CD4-positive, alpha-beta T cell (primary cell): ENCODE measurements at places on chromosomes 12 and 14.
A peak's percentile ranks its signal among the peaks of the same experiment; 100 is the strongest.

DNA sequence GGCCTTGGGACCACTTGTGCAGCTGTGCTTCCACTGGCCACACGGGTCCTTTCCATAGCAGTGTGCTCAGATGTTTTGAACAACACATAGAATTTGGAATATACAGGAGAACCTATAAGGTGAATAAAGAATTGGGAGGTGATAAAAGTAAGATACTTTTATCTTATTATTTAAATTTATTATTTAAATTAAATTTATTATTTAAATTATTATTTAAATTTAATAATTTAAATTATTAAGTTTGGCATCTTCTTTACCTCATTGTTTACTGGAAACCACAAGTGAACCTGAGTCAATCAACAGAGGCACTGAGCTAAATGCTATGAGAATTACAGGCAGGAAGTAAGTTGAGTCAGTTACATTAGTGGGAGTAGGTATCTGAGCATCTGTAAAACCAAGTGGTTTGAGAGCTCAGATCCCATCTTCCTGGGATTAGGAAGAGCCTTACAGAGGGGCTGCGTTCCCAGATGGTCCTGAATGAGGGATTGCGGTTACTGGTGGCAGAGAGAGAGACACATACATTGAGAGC lies 103.1 kb downstream of the ESR2 start:
- DNase-seq: no peak

DNA sequence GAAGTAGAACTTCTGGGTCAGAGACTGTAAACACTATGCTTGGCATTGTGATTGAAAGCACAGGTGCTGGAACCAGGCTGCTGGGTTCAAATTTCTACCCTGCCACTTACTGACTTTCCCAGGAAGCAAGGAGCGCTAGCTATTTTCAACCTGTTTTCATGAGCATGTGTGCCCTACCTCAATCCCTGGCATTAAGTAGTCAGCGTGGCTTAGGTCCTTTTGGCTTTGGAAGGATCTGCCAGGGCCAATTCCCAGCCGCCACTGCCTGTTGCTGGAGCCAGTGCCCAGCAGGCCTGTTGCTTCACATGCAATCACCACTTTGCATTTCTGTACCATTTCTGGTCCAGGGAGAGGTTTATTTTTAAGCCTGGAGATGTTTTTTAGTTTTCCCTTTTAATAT lies 196.3 kb downstream of the TRHDE start:
- no peak for DNase-seq

GRCh38 chr14:60867503-60868172 lies 113.2 kb downstream of the TRMT5 start:
- DNase-seq: no peak

DNA sequence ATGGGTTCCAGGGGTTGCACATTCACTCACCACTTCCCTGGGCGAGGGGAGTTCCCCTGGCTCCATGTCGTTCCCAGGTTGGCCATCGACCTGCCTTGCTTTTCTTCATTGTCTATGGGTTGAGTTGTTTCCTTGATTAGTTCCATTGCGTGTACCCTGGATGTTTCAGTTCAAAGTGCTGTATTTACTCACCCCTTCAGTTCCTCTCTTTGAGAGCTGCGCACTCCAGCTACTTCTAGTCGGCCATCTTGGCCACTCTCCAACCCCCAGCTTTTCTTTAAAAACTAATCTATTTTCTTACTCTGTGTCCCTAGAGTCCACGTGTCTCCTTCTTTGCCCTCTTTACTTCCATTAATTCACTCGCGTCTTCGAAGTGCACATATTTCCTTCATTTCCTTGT lies 11.7 kb downstream of the CLEC2A start:
- no peak for DNase-seq

- no peak for DNase-seq
Observed at GRCh38 chr12:58252914-58253313, 311.5 kb downstream of the ATP23 start.

GRCh38 chr14:65846196-65846868 lies 433.8 kb downstream of the FUT8 start:
- no peak for DNase-seq

DNA sequence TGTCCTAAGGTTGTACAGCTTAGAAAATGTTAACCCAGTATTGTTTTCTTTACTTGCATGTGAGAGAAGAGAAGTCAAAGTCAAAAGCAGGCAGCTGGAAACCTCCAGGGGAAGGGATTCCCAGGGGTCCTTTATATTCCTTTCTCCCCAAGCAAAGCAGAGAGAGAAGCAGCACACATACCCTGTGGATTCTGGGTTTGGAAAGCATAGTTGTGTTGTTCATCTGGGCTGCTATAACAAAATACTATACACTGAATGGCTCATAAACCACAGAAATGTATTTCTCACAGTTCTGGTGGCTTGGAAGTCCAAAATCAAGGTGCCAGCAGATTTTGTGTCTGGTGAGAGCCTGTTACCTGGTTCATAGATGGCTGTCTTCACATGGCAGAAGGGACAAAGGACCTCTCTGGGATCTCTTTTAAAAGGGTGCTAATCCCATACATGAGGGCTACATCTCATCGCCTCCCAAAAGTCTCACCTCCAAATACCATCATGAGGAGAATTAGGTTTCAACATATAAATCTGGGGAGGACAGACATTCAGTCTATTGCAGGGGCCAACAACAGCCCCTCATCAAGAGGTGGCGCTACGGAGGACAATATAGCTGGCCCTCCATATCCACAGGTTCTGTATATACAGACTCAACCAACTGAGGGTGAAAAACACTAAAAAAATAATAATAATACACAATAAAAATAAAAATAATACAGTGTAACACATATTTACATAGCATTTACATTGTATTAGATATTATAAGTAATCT lies 19.3 kb upstream of the PCNX1 start:
- no peak for DNase-seq

DNA sequence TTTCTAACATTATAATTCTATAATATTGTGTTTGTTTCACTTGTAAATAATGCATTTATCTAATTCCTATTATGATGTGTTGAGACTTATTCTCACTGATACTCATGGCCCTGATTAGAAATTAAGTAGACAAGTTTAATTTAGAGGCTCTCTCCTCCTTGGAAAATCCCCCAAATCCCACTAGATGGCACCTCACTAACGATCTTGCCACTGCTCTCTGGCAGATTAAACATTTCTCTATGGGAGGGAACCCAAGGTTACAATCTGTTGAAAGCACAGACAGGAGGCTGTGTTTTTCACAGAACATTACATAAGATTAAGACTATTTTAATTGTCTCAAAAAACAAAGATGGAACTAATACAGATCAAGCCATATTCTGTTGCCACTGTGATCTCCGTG lies 318.7 kb downstream of the LRFN5 start:
- DNase-seq: no peak

DNA sequence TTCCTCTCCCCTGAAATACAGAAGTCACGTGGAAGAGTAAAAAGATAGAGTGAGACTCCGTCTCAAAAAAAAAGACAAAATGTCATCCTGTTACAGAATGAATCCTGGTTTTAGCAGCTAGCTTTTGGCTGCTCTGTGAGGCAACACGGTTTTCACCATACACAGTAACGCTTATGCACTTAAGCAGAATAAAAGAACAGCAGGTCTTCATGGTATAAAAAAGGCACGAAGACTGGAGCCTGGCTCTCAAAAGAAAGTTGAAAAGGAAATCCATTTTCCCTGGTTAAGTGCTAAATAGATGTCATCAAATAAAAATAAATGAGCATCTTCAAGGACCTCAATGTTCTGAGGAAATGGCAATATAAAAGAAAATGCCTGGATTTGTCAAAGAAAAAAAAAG lies 444.1 kb downstream of the IPO8 start:
- no peak for DNase-seq

DNA sequence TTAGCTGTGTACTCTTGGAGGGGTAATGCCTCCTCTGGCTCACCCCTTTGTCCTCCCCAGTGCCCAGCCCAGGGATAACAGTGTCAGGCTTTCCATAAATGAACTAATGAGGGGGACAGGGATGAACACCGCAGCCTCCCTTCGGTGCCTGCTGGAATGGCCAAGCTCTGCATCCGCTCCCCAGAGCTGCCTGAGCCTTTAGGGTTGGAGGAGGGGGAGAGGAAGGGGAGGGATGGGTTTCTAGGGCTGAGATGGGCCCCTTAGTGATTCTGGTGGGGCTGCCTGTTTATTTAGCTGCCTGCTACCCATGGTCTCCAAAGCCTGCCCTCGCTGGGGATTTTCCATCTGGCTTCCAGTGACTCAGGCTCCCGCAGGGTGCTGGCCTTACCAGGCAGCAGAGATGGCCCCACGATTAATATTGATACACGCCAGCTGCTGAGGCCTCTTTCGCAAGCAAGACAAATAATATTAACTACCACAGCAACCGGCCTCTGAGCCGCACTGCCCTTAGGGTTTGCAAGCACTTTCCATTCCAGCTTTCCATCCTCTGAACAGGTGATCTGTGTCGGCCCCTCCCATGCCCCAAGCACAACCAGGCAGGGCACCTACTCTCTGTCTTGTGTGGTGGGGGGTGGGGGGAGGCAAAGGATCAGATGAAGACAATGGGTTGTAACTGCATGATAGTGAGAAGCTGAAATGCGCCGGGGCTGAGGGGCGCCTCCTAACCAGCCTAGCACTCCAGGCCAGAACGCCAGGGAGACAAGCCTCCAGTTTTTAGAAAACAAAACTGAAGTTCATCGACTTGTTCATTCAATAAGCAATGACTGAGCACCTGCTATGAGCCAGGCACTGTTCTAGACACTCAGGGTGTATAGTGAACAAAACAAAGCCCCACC lies 56.7 kb downstream of the C14orf132 start:
- DNase-seq: no peak

DNA sequence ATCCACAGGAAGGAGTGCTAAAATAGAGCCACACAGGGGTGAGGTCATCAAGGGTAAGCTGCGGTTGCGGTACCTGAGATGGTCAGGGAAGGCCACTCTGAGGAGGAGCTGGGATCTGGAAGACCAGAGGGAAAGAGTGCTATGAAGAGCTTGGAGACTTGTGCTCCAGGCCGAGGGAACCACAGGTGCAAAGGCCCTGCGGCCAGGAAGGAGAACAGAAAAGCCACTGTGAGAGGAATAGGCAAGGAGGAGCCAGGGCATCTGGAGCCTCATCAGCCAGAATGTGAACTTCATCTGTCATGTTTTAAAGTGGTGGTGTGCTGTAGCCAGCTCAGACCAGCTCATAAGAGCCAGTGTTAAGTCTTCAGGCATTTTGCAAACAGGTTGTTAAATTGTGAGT lies 5.5 kb upstream of the CCDC197 start:
- no peak for DNase-seq

GRCh38 chr12:107337346-107338095 lies 244.2 kb upstream of the CRY1 start:
- no peak for DNase-seq

- no peak for DNase-seq
Observed at GRCh38 chr14:31010935-31011334, 14.5 kb upstream of the AP4S1 start.

DNA sequence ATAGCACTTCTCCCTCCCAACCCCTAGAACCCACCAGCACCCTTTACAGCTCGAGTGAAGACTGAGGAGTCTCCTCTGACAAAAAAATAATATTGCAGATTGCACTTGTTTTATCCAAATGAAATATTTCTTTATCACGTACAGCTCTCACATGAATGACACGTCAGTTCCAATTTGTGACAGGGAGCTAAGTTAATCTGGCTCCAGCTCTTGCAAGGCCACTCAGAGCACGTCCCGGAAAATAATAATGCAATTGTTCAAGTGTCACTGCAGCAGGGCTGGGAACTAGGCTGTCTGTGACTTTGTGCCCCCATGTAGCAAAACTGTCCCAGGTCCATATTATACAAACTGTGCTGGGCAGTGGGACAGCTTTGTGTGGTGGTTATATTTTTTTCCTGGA lies 539.6 kb downstream of the VRK1 start:
- no peak for DNase-seq

DNA sequence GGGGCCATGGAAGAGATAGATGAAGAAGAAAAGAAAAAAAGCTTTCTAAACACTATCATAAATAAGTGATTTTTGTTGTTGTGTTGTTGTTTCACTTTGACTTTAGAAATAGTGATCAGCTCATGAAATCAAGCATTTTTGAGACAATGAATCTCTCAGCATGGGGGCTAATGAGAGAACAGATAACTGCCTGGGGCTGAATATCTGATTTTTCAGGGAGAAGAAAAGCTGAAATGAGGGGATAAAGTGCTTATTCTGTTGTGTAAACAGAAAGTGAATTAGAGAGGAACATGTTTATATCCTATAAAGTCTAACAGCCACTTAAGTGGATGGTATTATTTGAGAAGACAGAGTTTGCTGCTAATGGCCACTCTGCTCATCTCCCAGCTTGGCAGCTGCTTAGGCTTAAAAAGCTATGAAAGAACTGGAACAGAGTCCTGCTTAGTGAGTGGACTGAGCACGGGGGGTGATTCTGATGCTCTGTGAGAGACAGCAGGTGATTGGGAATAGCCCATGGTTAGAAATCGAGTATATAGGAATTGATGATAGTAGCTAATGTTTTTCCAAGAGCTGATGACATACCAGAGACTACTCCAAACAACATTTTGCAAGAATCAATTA lies 646.1 kb upstream of the TMEM132C start:
- no peak for DNase-seq

DNA sequence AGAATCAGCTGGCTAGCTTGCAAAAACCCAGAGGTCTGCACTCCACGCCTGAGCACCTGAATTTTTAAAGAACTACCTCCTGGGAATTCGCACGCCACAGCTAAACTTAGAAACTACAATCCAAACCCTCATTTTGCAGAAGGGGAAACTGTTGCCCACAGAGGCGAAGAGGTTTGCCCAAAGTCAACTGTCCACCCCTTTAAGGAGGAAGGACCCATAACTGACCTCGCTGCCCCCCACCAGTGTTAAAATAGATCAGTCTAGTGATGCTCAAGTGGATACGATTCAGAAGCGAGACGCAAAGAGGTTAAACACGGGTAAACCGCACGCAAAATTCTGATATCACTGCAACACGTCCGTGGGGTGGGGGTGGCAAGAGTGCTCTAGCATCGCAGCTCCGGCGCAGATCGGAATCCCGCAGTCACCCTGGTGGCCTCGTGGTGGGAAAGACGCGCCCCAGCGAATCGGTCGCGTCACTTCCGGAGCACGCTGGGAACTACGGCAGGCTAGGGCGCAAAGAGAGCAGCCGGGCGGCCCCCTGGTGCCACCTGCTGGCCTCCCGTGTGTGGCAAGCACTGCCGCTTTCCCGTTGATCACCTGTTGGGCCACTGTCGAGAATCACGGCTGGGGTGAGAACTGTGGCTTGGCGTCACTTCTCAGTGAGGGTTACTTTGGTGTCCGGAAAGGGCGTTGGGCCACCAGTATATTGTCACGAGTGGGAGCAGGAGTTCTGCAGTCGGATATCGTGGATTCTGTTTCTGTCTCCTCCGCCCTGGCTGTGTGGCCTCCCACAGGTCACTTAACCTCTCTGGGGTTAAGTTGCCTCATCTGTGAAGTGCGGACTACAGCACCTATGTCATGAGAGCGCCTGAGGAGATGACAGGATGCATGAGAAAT lies at the start of gene ALKBH2:
TSS of gene ALKBH2 (minus strand) at position 451 of the 897 bp plus-strand sequence. CDS start 686 bp downstream, outside the sequence.
- peak; percentile 92 for DNase-seq

- DNase-seq: no peak
Observed at GRCh38 chr14:33792009-33792719, 158.7 kb downstream of the EGLN3 start.
